ENCODE measurements at places on chromosomes 7 and 10. TPM values are rescaled to one million over a fixed set of nuclear protein-coding genes. Genes with fewer than 3 reads are reported as not detected.
A peak's percentile ranks its signal among the peaks of the same experiment; 100 is the strongest.

- DNase-seq = no peak
These were observed 441.8 kb upstream of the MKI67 start for GRCh38 chr10:128568041-128568440.

DNA sequence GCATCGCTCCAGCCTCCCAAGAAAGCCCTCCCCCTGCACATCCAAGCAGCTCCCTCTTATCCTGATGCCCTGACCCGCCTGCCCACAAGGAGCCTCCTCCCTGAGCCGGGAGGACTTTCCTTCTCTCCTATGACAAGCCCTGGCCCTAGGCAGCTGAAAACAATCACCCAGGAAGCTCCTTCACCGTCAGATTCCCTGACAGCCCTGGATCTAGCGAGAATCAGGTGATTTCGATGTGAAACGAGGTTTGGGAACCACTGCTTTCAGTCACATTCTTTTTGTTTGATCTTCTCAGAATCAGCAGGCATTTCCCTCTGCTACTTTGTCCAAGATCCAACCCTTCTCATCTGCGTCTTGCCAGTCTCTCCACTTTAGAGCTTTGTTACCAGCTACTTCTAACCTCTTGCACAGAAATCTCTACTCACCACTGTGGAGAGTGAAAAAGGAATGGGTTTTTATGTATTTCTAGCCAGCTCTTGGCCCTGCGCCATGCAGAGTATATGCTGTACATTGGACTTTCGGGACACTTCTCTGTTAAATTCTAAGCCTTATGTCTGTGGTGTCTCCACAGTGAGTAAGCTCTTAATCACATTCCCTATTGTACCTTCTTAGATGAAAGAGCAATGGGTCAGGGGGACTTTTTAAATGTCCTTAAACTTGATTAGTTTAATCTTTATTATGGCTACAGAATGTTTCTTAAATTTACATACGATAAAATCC lies 253.2 kb upstream of the C7orf33 start:
- no peak for DNase-seq

- no peak for DNase-seq
These were observed 381.8 kb upstream of the NFE2L3 start for GRCh38 chr7:25770235-25770634.

GRCh38 chr10:130065251-130065650 lies 45.4 kb downstream of the C10orf143 start:
- no peak for DNase-seq

GRCh38 chr10:126872768-126873167 lies 32.5 kb upstream of the DOCK1 start:
- DNase-seq = no peak

- DNase-seq = no peak
These were observed 73.8 kb downstream of the OAT start for GRCh38 chr10:124344931-124345330.

GRCh38 chr7:3011211-3011852 lies 32.3 kb downstream of the CARD11 start:
- no peak for DNase-seq

- DNase-seq = peak; percentile 25
These were observed 58.9 kb downstream of the FRMPD2 start for GRCh38 chr10:48215486-48216203.

- no peak for DNase-seq
These were observed 61.3 kb downstream of the YKT6 start for GRCh38 chr7:44262031-44262430.

DNA sequence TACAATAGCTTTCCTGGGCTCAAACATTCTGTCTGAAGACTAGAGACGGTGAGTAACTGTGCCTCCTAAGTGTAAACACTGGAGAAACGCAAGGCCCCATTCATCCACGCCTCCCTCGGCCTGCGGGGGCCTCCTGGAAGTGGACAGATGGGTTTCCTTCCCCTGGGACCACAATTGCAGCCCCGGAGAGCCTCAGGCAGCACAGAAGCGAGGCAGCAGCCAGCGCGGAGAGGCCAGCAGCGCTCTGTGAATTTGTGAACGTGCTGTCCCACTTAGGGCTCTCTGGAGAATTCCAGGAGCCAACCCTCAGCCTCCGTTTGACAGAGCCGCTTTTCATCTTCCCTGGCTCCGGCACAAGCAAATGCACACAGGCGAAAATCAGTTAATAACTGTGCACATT lies 23.2 kb upstream of the CALN1 start:
- DNase-seq = no peak

DNA sequence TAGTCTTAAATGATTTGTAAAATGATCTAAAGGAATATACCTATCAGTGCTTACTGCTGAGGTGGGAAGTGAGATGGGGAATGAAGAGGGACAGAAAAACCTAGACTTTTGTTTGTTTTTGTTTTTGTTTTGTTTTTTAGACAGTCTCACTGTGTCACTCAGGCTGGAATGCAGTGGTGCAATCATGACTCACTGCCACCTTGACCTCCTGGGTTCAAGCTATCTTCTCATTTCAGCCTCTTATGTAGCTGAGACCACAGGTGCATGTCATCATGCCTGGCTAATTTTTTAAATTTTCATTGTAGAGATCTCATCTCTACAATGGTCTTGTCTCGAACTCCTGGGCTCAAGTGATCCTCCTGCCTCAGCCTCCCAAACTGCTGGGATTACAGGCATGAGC lies 116.4 kb upstream of the SEM1 start:
- DNase-seq = no peak

DNA sequence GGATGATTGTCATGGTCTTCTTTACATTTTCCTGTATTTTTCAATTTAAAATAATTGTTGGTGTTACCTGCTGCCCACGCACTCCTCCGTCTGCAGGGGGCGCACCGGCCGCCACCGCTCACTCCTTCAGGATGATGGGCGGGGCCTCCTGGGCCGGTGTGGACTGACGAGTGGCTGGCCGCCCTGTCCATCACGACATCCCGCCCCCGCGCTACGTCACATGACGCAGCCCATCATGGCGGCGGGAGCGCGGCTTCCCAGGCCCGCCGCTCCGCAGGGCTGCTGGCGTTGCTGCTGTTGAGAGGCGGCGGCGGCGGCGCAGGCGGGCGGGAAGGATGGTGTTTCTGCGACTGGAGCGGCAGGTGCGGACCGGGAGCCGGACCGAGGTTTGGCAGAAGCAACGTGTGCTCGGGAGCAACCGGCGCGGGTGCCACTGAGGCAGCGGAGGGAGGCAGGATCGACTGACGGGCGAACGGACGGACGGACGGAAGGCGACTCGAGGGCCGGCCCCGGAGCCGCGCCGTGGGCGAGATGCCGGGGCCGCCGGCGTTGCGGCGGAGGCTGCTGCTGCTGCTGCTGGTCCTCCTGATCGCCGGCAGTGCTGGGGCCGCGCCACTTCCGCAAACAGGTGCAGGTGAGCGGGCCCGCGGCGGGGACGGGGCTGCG lies at the start of gene LMTK2:
LMTK2 (plus strand) TSS at position 216 of the 666 bp plus-strand sequence; CDS start at position 532, 316 bp downstream.
- DNase-seq = peak; percentile 96

DNA sequence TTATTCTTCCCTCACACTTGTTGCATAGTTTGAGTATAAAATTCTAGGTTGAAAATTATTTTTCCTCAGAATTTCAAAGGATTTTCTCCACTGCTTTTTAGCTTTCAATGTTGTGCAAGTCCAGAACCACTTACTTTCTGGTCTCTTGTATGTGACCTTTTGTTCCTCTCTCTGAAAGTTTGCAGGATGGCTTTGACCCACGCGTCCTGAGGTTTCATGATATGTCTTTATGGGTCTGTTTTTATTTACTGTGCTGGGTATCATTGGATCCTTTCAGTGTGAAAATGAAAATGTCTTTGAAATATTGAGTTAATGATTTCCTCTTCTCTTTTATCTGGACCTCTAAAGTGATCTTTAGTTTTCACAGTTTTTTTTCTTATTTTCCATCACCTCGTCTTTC lies 38.5 kb downstream of the C1GALT1 start:
- no peak for DNase-seq

- DNase-seq = no peak
These were observed 525.7 kb downstream of the KCNMA1 start for GRCh38 chr10:77111611-77112550.

GRCh38 chr7:138543739-138544138 lies 83.7 kb downstream of the TRIM24 start:
- DNase-seq = no peak

DNA sequence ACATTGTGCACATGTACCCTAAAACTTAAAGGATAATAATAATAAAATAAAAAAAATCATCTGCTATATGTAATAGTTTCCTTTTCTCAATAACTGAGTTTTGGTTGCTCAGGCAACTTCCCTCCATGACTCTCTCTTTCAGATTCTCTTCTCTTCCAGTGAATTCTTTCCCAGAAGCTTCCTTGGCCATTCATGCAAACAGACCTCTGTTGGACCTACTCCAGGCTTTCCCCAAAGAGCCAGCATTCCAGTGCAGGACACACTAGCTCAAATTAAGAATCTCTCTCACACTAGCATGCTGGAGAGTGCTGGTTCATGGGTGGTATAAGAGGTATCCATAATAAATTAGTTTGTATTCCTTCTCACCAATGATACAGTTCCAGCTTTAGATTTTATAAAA lies 31.0 kb upstream of the ZEB1 start:
- DNase-seq = no peak

GRCh38 chr7:53094827-53095226 lies 59.4 kb downstream of the POM121L12 start:
- no peak for DNase-seq

The SPDYE16 gene
- 0.34 TPM for total RNA-seq

The CYP3A4 gene
- total RNA-seq = 0.32 TPM

The AGR3 gene
- not detected for total RNA-seq

The DEPP1 gene
- total RNA-seq = 49.2 TPM

The ABCF2 gene
- 21.4 TPM for total RNA-seq

The ARMH3 gene
- total RNA-seq = 28.8 TPM

The BCAP29 gene
- 95.2 TPM for total RNA-seq

The MRPL32 gene
- 50.2 TPM for total RNA-seq

The KLLN gene
- total RNA-seq = 0.58 TPM

The LRRN3 gene
- total RNA-seq = 9.9 TPM

The ZNF438 gene
- 11.6 TPM for total RNA-seq
